Activated naive CD4-positive, alpha-beta T cell treated with anti-CD3 and anti-CD28 coated beads, Interleukin-2, amount 10 ng/mL, durations not matched to agents 7 days and 5 days (primary cell): ENCODE measurements at places on chromosomes 1 and 21.

GRCh38 chr1:26124418-26125331 is 13.1 kb downstream of the PDIK1L start:
- DNase-seq, result no peak

- DNase-seq, result no peak
Observed at GRCh38 chr1:21703318-21703963, 34.3 kb upstream of the RAP1GAP start.

DNA sequence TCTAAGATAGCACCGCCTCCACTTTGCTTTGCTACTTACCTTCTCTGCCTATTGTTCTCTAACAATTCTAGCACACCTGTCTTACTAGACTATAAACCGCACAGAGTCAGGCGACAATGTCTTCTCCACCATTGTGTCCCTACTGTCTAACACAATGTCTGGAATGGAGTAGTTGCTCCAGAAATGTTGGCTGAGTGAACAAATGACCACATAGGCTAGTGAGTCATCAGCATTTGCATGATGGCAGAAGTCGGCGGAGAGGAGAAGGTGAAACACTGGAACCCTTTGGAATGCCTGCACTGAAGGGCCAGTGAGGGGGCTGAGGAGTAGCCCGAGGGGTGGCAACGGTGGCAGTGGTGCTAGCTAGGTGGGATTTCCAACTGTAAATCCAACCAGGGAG is 14.0 kb upstream of the PABPC4 start:
- no peak for DNase-seq

GRCh38 chr1:62918700-62919099 is 134.8 kb downstream of the ATG4C start:
- no peak for DNase-seq

- DNase-seq, result no peak
Observed at GRCh38 chr1:2967881-2968280, 53.4 kb upstream of the ACTRT2 start.

- DNase-seq, result no peak
Observed at GRCh38 chr1:180691322-180691913, 59.6 kb downstream of the XPR1 start.

DNA sequence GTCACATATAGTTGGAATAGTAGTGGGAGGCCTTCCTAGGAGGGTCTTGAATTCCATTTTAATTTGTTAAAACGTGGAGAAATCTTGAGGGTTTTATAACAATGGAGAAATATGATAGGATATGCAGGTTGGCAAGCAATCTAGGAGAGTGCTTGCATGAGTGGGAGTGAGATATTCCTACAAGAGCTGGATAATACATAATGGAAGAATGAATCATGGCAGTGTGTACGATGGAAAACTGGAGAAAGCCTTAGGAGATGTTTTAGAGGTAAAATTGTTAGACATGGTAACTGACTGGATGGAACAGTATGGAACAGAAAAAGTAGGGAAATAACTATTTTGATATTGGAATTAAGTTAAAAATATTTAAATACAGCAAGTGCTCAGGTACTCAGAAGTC is 352.4 kb downstream of the PTBP2 start:
- DNase-seq, result no peak

- no peak for DNase-seq
Observed at GRCh38 chr1:39892601-39893595, 8.8 kb downstream of the MYCL start.

DNA sequence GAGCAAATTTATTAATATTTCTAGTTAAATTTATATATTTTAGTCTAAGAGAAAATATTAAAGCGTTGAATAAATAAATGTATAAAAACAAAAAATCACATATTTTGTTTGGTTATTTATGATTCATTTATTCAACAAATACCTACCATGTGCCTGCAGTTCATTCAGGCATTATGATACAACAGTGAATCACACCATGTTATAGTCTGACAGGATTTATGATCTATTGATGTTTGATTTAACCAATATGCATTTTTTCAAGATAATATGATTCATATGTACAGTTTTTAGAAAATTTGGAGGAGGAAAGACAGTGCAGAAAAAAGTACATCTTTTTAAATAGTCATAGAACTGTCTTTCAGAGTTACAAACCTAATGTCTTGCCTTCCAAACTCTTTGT is 7.4 kb upstream of the TRIM58 start:
- no peak for DNase-seq

GRCh38 chr21:33975548-33976081 is 60.0 kb upstream of the ATP5PO start:
- DNase-seq, result peak; percentile 64

DNA sequence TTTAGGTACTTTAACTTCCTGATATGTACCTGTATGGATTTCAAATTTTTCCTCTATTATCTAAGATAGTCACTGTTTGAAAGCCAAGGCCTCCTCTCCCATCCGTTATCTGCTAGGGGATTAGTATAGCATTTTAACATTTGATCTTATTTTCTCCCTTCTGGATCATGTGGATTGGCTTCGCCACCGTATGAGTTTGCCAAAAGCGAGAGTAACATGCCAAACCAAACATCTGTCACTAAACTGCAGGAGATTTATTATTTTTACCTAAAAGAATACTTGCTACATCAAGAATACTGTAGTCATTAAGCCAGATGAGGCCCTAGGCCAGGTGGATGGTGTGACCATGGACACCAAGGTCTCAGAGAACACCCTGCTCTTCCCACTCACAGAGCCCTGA is 28.5 kb upstream of the EEIG2 start:
- DNase-seq, result no peak

DNA sequence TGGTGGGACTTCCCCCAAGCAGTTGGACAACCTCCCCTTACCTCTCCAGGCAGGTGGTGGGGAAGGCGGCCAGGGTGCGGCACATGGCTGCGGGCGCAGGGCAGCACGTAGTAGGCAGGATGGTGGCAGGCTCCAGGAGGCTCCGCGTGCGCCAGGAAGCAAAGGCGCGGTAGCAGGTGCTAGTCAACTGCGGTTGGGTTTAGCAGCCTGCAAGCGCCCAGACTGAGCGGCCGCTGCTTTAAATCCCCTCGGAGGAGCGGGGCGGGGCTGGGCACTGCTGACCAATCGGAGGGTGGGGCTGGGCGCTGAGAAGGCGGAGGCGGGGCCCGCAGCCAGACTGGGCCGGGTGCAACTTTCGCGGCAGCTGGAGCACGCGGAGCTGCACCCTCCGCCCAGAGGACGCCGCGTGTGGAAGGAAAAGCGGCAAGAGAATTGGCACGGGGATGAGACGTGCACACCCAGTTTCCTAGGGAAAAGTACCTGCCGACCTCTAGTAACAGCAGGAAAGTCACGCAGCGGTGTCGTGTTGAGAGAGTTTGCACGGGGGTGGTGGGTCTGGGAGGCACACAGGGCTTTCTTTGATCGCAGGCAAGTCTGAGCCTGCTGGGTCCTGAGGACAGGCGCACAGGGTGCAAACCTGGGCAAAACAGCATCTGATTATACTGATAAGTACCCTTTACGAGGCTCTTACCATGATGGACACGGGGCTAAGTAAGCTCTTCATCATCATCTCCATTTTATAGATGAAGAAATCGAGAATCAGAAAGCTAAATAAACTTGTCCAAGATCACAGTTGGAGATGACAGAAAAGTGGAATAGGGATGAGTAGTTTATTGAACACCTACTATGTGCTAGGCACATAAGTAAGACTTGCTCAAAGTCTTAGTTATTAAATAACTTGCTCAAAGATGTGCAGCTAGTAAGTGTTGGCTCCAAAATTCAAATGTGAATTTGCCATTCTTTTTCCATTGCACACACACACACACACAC is at the start of gene RGS16:
Gene RGS16, minus strand, starts transcription at position 215 of the 990 bp plus-strand sequence. Its CDS starts 130 bp downstream, at position 85.
- DNase-seq, result peak; percentile 94

- no peak for DNase-seq
Observed at GRCh38 chr1:29808141-29808995, 572.0 kb downstream of the PTPRU start.

- DNase-seq, result no peak
Observed at GRCh38 chr1:109427171-109427467, 871 bp upstream of the PSMA5 start.

- DNase-seq, result no peak
Observed at GRCh38 chr1:10814312-10814711, 17.9 kb upstream of the CASZ1 start.

GRCh38 chr1:60963167-60963940 is 119.0 kb upstream of the NFIA start:
- DNase-seq, result no peak

GRCh38 chr1:177568622-177569021 is 397.9 kb downstream of the BRINP2 start:
- DNase-seq, result no peak

GRCh38 chr1:160777486-160778089 is 18.4 kb upstream of the LY9 start:
- peak; percentile 64 for DNase-seq

DNA sequence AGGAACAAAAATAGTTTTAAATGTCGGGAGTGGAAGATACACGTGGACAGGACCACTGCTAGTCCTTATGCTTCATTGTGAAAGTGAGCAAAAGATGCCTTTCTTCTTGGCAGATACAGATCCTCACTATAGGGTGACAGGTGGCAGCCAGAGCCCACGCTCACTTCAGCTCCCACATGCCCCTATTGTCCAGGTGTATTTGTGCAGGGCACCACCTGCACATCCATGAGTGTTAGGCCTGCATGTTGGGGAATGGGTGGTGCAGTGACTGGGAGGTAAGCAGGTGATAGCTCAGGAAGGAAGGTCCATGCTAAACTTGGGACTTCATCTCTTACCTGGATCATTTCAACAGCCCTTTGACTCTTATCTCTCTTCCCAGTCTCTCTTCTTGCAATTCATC is 27.4 kb downstream of the SLC5A9 start:
- no peak for DNase-seq

DNA sequence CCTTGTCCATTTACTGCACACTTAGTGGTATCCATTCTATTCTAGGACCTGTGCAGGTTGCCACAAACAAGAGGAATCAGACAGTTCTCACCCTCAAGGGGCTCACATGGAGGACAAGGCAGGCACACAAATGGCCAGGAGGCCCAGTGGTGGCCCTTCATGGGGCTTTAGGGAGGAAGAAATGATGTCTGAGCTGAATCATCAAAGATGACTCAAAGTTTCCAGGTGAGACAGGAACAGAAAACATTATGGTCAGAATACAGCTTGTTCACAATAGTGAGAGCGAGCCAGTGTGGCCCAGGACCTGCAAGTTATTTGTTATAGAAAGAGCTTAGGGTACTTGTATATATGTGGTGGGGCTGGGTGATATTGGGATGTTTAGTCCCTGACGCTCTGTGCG is 26.4 kb downstream of the SHISAL2A start:
- DNase-seq, result no peak

GRCh38 chr21:25626757-25627156 is 12.3 kb upstream of the JAM2 start:
- no peak for DNase-seq

DNA sequence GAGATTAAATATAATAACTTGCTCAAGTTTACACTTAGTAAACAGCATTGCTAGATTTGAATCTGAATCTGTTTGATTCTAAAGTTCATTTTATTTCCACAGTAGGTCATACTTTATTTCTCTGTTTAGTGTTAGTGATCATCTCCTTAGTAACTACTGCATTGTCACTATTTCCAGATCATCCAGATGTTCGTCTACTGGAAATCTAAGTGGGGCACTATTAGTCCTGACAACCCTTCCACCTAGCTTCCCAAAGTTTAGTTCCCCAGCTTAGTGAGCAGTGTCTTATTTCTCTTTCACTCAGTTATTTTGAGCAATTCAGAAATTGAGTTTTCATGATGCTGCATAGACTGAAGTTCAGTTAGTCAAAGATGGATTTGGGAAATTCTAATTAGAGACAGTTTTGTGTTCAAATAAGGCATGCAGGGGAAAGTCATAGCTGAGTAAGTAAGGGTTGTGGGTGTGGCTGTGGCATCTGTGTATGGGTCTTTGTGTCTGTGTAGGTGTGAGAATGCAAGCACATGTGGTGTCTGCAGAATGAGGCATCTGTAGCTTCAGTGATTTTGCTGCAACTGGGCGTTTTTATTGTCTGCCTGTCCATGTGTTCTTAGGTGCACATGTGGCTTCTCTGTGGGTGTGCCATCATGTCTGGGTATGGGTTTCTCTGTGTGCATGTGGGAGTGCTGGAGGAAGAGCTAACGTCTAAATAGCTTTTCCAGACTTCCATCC is 107.3 kb downstream of the NTMT2 start:
- no peak for DNase-seq

DNA sequence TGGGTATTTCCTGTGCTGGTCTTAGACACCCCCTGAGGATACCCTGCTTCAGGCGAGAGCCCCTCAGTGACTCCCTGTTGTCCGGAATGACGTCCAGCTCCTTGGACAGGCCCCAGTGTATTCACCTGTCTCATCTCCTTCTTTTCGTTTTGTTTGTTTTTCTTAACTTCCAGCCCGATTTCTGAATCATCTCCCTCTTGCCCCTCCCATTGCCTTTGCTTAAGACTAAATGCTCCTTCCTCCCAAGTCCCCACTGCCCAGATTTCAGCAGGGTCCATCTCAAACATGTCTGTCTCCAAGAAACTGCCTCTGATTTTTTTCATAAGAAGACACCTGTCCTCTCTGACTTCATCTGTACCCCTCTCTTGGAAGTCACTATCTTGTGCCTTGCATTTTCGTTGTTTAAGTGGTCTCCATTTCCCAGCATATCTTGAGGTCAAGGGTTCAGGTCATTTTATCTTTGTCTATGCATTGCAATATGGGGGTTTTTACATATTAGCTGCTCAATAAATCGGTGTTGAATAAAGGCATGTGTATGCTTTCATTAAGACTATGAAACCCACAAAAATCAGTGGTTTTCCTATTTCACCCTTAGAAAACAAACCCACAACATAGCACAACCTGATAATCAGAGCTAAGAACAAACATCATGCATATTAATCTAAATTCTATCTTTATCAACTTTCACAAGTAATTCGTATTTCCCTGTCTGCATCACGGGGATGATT is 58.4 kb upstream of the LGALS8 start:
- no peak for DNase-seq

GRCh38 chr1:23194119-23194984 is 22.9 kb downstream of the HTR1D start:
- DNase-seq, result no peak

GRCh38 chr1:184457500-184457899 is 70.7 kb downstream of the C1orf21 start:
- DNase-seq, result no peak

- no peak for DNase-seq
Observed at GRCh38 chr1:43850591-43851233, 82.9 kb upstream of the ARTN start.

- no peak for DNase-seq
Observed at GRCh38 chr1:39800471-39800835, 11.8 kb upstream of the BMP8B start.

- DNase-seq, result no peak
Observed at GRCh38 chr1:115725600-115725999, 42.9 kb downstream of the CASQ2 start.
